ENCODE measurements at places on chromosomes 5 and 9. TPM values are rescaled to one million over a fixed set of nuclear protein-coding genes. Genes with fewer than 3 reads are reported as not detected.

The ARID3C gene
- total RNA-seq: not detected

The CSF1R gene
- not detected for total RNA-seq

The RPL12 gene
- total RNA-seq: 2,095 TPM

The PCDHA4 gene
- total RNA-seq: not detected

The SPATA31E1 gene
- not detected for total RNA-seq

The SH2D3C gene
- total RNA-seq: not detected

The IGFBPL1 gene
- 0.95 TPM for total RNA-seq

The ANAPC2 gene
- 31.1 TPM for total RNA-seq

The NMRK1 gene
- total RNA-seq: 17.3 TPM

The ZNF169 gene
- total RNA-seq: 1.6 TPM

The KIF3A gene
- 6.2 TPM for total RNA-seq

The HAVCR1 gene
- not detected for total RNA-seq

The WNT8A gene
- not detected for total RNA-seq

The GM2A gene
- 12.9 TPM for total RNA-seq

The SIT1 gene
- total RNA-seq: 1.4 TPM

The SLC25A48 gene
- not detected for total RNA-seq

The NSMF gene
- 29.1 TPM for total RNA-seq

The CDH10 gene
- total RNA-seq: 1.6 TPM

The OBP2B gene
- total RNA-seq: not detected

The OTP gene
- not detected for total RNA-seq

The CCDC127 gene
- 2.9 TPM for total RNA-seq

The SPINK7 gene
- total RNA-seq: not detected

The PCDHGA11 gene
- total RNA-seq: not detected

Measured in MG63 (cell line).